ENCODE measurements at places on chromosomes 16 and 17.

- no peak for DNase-seq
Observed at GRCh38 chr16:16143038-16143763, 80.1 kb downstream of the ABCC6 start.

GRCh38 chr17:45098869-45099616 is 33.3 kb downstream of the PLCD3 start:
- peak; percentile 67 for DNase-seq

GRCh38 chr16:69311533-69312387 is 610 bp downstream of the VPS4A start:
- peak; percentile 9 for DNase-seq

GRCh38 chr17:12659500-12659899 is 6.2 kb upstream of the MYOCD start:
- no peak for DNase-seq

GRCh38 chr16:48217708-48218107 is 26.4 kb upstream of the LONP2 start:
- DNase-seq = no peak

GRCh38 chr17:35588196-35588920 is 1.2 kb downstream of the AP2B1 start:
- DNase-seq = no peak

GRCh38 chr17:46002311-46002972 is 3.4 kb downstream of the STH start:
- peak; percentile 63 for DNase-seq

DNA sequence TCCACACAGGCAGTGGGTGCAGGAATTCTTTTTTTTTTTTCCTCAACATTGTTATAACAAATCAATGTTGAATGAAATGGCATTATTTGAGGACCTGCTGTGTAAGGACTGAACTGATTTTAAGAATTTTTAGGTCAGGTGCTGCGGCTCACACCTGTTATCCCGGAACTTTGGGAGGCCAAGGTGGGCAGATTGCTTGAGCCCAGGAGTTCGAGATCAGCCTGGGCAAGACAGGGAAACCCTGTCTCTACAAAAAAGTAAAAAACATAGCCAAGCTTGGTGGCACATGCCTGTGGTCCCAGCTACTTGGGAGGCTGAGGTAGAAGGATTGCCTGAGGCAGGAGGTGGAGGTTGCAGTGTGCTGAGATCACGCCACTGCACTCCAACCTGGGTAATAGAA is 12.4 kb downstream of the MPRIP start:
- DNase-seq = no peak

DNA sequence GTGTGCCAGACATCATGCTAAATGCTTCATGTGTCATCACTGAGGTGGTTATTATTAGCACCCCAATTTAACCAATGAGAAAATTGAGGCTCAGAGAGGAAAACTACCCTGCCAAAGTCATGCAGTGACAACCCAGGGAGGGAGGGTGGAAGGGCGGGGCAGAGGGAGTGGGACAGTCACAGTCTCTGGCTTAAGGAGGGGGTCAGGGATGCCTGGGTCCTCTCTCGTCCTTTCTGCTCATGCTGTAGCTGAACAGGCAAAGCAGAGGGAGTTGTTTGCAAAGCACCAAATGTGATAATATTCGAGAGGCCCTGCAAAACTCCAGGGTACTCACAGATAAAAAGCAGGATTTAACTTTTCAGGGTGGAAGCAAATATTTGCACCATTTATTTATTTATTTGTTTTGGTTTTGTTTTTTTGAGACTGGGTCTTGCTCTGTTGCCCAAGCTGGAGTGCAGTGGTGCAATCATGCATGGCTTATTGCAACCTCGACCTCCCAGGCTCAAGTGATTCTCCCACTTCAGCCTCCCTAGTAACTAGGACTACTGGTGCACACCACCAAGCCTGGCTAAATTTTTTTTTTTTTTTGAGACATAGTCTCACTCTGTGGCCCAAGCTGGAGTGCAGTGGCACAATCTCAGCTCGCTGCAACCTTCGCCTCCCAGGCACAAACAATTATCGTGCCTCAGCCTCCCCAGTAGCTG is 47.9 kb upstream of the NKD1 start:
- DNase-seq = no peak

DNA sequence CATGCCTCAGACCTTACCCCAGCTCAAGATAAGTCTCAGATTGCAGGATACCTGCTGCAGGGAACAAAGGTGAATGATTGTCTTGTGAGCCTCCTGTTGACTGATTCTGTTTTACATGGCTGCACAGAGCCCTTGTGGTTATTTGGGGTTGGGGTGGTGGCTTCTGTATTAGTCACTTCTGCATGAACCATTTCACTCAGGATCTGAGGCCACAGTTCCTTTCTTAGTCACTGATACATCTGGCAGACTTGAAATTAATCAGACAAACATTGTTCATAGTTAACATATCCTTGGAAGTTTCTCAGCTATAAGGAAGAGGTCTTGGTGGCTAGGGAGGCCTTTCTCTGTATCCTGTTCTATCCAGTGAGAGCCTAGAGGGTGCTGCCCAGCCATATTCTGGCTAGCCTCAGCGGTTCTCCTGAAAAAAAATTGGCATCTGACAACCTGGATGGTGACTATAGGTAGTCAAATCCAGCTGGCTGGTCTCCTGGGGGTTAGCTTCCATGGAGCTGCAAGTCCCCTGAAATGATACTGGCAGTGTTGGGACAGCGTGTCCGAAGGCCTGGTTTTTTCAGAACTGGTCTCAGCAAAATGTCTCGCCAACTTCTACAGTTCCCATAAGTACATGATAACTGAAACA is 8.4 kb upstream of the PLK1 start:
- DNase-seq = peak; percentile 58

DNA sequence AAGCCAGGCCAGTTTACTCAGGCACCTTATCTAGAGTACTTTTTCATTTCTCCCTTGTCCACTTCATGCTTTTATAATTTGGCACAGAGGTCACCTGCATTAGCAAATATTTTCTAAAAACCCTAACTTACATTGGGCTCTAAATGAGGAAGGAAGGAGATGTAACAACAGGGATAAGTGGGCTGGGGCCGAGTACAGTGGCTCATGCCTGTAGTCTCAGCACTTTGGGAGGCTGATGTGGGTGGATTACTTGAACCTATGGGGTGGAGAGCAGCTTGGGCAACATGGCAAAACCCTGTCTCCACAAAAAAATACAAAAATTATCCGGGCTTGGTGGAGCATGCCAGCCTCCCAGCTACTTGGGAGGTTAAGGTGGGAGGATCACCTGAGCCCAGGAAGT is 55.9 kb downstream of the TMEM100 start:
- DNase-seq = no peak

GRCh38 chr16:70490261-70490660 is 33.1 kb downstream of the COG4 start:
- no peak for DNase-seq

DNA sequence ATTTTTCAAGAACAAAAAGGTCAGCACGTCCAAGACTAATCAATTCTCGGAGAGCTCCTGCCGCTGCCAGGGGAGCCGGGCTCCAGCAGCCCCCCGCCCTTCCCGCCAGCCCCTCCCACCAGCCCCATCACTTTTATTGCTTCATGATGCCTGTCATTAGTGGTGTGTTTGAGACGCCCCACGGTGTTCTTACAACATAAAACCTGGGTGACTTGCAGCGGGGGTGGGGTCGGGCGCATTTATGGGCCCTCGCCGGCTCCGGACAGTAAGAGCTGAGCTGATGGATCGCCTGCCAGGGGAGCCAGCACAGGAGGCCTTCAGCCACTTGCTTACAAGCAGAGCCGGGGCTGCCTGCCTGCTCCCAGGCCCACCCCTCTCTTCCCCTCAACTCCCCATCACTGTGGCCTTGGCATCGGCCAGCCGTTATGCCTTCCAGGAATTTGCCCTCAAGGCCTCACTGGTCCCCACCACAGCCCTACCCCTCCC is 82.9 kb upstream of the CBX4 start:
- DNase-seq = no peak
